ENCODE measurements at places on chromosomes 3 and 15.

GRCh38 chr3:108486941-108487340, 23.5 kb downstream of the MYH15 start:
- DNase-seq = no peak

GRCh38 chr15:101276501-101277037, 716 bp downstream of the SELENOS start:
- no peak for DNase-seq

DNA sequence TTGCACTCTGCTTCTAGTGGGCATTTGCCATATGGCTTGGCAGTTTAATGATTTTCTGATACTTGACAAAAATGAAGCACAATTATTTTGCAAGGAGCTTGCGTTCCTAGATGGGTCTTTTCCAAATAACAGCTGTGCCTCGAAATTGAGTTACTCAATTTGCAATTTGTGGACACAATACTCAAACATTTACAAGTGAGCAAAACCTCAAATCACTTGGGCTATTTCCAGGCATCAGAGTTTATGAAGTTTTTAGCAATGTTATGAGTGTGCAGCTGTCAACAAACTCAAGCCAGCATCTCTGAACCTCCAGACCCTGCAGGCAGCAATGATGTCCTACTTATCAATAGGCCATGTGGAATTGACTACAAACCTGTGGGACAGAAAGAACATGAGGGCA, 41.3 kb downstream of the NMNAT3 start:
- DNase-seq = no peak

GRCh38 chr3:123595396-123596180, 10.7 kb upstream of the HACD2 start:
- DNase-seq = no peak

DNA sequence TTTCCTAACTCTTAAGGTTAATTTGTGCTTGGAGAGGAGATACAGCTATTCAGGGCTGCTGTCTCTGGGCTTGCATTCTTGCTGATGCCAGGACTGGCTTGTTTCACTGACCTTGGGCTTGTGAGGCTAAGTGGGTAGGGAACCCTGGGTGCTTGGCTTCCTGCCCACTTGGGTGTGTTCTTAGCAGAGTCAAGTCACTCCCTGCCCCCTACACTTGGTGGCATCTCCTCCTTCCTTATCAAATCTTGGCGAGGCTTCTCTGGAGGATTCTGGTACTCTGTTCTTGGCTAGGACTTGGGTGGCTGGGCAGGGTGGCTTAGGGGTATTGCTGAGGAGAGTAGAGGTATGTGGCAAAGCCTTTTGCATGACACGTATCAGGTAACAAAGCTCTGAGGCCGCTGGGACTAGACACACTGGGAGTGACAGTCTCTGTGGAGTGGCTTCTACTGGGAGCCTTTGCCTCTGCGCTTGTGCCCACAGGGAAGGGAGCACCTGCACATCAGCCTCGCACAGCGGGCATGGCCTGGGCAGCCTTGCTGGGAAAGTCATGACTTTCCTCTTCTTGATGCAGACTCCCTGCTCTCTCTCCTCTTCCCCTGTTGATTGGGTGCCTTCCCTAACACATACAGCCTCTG, 41.8 kb downstream of the CHCHD6 start:
- no peak for DNase-seq

- DNase-seq = no peak
These were observed 483.0 kb upstream of the AGTR1 start for GRCh38 chr3:148214705-148215104.

GRCh38 chr3:152021951-152022461, 148.6 kb downstream of the SUCNR1 start:
- DNase-seq = peak; percentile 45

- DNase-seq = no peak
These were observed 15.8 kb upstream of the RARB start for GRCh38 chr3:25412269-25412668.

DNA sequence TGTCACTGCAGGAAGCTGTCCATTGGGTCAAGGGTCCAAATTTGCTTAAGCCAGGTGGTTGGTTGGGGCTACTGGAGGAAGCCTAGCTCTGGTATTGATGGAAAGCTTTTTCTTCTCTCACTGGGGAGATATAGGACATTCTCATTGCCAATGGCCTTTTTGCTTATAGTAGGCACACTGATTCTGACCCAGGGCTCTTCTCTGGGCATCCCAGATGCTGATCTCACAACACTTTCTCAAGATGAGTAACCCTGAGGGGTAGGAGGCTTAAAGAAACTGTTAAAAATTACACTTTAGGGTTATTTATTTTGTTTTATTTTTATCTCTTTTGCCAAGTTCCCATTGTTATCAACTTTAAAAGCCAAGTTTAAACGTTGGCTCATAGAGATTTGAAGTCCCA, 337.8 kb downstream of the LRRC3B start:
- DNase-seq = no peak

DNA sequence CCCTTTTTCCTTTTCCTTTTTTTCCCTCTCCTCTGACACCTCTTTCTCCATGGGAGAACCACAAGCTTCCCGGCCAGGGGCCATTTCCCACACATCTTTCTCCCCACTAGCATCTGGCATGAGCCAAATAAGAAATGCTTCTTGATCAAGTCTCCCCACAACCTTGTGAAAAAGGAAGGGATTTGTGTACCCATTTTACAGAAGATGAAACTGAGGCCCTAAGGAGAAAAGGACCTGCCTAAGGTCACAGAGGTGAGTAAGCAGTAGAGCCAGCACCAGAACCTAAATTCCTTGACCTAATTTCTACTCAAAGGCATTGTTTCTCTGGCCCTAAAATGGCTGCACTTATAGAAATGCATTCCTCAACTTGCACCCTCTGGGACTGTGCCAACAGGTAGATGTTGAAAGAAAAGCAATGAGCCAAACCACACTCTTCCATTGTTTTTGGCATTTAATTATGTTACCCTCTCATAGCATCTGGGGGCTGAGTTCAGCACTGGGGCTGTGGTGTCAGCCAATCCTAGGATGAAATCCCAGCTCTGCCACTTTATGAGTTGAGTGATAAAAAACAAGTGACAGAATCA, 81.7 kb upstream of the TLE3 start:
- no peak for DNase-seq

GRCh38 chr15:43878446-43878845, 51.6 kb downstream of the WDR76 start:
- no peak for DNase-seq

- DNase-seq = no peak
These were observed 25.8 kb downstream of the SCG3 start for GRCh38 chr15:51706926-51707608.
